Activated T-helper 2 cell treated with anti-CD3 and anti-CD28 coated beads, Interferon-gamma antibody, Interleukin-2, Interleukin-4, amounts not matched to agents 10 μg/mL and 5 μg/mL and 100 μg/mL, durations not matched to agents 14 hours and 24 hours and 36 hours (primary cell): ENCODE measurements at places on chromosomes 12 and 14.

DNA sequence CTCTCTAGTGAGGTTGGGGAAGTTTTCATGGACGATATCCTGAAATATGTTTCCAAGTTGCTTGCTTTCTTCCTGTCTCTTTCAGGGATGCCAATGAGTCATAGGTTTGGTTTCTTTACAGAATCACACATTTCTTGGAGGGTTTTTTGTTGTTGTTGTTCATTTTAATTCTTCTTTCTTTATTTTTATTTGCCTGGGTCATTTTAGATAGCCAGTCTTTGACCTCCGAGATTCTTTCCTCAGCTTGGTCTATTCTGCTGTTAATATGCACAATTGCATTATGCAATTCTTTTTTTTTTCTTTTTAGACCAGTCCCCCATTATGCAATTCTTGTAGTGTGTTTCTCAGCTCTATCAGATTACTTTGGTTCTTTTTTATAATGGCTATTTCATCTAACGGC is 338.9 kb downstream of the AEBP2 start:
- H3K27me3 ChIP-seq: no peaks in the 10 kb centered on the region
- DNase-seq: no peak
- H3K36me3 ChIP-seq: no peaks in the 10 kb centered on the region
- H3K4me1 ChIP-seq: peaks cover 17% of the 10 kb centered on the region
- H3K4me3 ChIP-seq: no peak overlapping the region
- H3K27ac ChIP-seq: no peak overlapping the region

- no peak for DNase-seq
- H3K4me1 ChIP-seq: no peaks in the 10 kb centered on the region
- peaks cover 53% of the 10 kb centered on the region for H3K27me3 ChIP-seq
- H3K27ac ChIP-seq: no peak overlapping the region
- H3K4me3 ChIP-seq: no peak overlapping the region
Measured at GRCh38 chr14:52061390-52061789, 7.5 kb downstream of the NID2 start.

GRCh38 chr12:81077686-81078441 is at the start of gene ACSS3:
ACSS3 (plus strand) TSS chr12:81078079; CDS start chr12:81078121, 42 bp downstream.
- no peaks in the 10 kb centered on the region for H3K4me1 ChIP-seq
- peaks cover 8% of the 10 kb centered on the region for H3K27me3 ChIP-seq
- no peak within 1 kb of the TSS for H3K27ac ChIP-seq

GRCh38 chr12:124819525-124819924 is 44.1 kb downstream of the SCARB1 start:
- no peaks in the 10 kb centered on the region for H3K27me3 ChIP-seq
- H3K36me3 ChIP-seq: no peaks in the 10 kb centered on the region
- no peak overlapping the region for H3K27ac ChIP-seq
- DNase-seq: no peak

GRCh38 chr12:2256453-2256852 is 203.7 kb downstream of the CACNA1C start:
- peaks cover 4% of the 10 kb centered on the region for H3K4me1 ChIP-seq
- peaks cover 6% of the 10 kb centered on the region for H3K27me3 ChIP-seq
- DNase-seq: no peak

- no peaks in the 10 kb centered on the region for H3K4me1 ChIP-seq
- no peak for DNase-seq
- peaks cover 5% of the 10 kb centered on the region for H3K27me3 ChIP-seq
- no peak overlapping the region for H3K27ac ChIP-seq
Measured at GRCh38 chr14:99039331-99040041, 232.5 kb downstream of the BCL11B start.

GRCh38 chr12:107948391-107948945 is 174.0 kb downstream of the ASCL4 start:
- peaks cover 2% of the 10 kb centered on the region for H3K27me3 ChIP-seq
- H3K36me3 ChIP-seq: no peaks in the 10 kb centered on the region
- no peak overlapping the region for H3K4me3 ChIP-seq
- H3K27ac ChIP-seq: no peak overlapping the region

DNA sequence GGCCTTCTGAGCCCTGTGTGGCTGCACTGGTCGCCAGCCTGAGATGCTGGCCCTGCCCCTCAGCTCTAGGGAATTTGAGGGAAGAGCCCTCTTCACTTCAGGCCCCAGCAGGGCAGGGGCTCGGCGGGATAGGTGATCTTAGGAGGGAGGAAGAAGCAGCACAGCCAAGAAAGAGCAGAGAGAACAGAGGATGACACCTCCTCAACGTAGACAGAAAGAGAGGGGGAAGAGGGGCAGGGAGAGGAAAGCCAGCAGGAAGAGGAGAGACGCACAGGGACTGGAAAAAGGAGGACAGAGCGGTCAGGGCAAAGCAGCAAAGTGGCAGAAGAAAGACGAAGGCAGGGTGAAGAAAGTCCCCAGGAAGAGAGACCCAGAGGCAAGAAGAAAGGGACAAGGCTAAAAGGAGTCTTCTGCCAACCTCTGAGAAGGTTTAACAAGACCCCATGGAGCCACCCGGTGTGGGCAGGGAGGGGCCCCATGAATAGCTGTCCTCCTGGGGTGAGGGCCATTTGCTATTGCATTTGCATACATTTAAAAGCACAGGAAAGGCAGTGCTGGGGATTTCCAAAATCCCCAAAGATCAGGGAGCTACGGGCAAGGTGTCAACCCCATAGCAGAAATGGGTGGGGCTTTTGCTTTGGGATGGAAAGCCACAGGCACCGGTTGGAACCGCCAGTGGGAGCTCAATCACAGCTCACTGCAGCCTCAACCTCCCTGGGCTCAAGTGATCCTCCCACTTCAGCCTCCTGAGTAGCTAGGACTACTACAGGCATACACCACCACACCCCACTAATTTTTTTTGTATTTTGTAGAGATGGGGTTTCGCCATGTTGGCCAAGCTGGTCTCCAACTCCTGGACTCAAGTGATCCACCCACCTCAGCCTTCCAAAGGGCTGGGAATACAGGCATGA is 22.7 kb downstream of the CMKLR1 start:
- H3K27ac ChIP-seq: no peak overlapping the region
- peaks cover 5% of the 10 kb centered on the region for H3K4me1 ChIP-seq
- H3K36me3 ChIP-seq: no peaks in the 10 kb centered on the region
- DNase-seq: no peak
- H3K4me3 ChIP-seq: no peak overlapping the region
